ENCODE measurements at places on chromosomes 12 and 14.

- no peak for DNase-seq
Measured at GRCh38 chr12:6241495-6241894, 41.3 kb downstream of the CD9 start.

DNA sequence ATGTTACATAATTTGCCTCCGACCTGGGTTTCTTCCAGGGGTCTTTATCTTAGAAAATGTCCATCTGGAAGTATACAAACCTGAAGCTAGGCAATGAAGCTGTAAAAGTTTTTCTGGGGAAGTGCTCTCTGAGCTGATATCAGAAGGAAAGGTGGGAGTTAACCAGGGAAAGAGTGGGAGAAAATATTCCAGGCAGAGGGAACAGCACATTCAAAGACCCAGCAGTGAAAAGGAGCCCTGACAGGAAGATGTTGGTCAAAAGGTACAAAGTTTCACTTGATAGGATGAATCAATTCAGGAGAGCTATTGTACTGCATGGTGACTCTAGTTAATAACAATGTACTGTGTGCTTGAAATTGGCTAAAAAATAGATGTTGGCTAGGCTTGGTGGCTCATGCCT lies 17.8 kb upstream of the CIT start:
- no peak for DNase-seq

DNA sequence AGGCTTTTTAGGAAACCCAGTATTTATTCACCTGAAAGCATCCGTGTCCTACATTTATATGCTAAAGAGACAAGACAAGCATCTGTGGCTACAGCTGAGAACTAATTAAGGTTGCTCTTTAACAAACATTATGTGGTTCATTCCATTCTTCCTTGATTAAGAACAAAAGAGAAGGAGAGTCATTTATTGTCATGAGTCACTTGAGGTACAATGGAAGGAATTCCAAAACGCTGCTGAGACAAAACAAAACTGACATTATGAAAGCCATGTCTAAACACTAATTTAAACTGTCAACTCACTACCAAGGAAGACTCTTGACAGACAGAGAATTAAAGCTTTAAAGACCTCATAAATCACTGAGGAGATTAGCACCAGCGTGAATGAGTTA lies 214.4 kb downstream of the BMP4 start:
- no peak for DNase-seq

- DNase-seq, result no peak
Measured at GRCh38 chr14:47763188-47763854, 87.9 kb upstream of the MDGA2 start.

DNA sequence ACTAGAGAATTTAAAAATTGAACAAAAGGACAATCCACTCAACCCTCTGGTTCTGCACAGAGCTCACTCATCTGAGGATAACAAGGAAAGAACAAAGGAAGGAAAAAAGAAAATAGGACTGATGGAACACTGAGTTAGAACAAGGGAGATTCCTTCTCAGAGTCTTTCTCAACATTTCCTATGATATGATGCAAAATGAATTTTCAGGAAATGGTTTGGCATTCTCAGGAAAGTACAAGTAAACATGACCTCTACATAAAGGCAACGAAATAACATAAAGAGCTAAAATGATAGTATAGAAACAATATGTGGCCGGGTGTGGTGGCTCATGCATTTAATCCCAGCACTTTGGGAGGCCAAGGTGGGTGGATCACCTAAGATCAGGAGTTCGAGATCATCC lies 135.8 kb downstream of the ITPR2 start:
- DNase-seq, result no peak

GRCh38 chr14:89085231-89085731 lies 260.8 kb downstream of the TTC8 start:
- no peak for DNase-seq

DNA sequence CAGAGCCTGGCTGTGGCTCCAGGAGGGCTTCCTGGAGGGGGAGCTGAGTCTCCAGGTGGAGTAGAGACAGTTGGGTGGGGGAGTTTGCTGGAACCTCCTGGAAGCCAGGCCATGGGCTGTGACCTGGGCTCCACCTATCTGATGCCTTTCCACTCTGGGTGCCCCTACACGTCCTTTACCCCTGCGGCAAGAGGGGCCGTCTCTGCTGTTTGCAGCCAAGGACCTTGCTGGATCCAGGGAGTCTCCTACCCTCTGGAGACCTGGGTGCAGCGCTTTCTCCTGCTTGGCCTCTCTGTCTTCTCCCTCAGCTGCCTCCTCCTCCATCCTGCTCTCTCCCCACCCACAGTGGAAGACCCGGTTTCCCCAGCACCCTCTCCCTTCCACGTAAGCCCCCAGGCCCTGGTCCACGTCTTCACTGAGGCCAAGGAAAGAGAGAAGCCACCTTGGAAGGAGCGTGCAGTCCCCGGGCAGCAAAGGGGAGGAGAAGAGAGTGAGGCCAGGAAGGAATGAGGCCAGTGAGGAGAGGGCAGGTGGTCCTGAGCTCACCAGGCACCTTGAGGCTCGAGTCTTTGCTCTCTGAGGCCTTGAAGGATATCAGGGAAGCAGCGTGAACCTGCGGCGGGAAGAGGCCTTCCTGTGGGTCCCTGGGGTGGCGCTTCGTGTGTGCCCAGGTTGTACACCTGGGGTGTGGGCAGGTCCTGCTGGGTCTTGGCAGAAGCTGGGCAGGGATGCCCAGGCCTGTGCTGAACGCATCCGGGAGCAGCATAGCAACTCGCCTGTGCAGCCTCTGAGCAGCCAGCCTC lies 294.3 kb upstream of the RTL1 start:
- no peak for DNase-seq

DNA sequence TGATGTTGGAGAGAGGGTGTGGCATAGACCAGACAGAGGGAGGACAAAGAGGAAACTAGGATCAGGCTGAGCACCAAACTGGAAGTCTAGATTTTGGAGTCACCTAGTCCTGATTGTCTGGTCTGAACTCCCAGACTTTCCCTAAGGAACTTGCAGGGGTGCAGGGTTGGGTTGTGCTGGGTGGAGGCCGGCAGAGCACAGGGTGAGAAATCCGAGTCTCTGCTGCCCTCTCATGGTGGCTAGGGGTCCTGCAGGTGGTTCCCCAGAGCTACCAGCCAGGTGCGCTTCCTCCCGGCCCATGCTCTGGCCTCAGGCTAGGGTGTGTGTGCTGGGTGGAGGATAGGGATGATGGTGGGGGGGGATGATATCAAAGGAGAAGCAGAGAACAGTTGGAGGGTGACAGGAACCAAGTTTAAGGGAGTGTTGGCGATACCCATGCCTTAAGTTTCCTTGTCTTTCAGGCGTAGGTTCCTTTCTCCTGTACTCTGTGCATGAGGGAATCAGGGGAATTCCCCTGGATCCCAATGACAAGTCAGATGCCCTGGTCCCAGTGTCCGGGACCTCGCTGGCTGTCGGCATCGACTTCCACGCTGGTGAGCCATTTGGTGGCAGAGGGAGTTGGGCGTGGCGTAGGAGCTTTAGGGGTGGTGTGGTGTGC lies 33.5 kb upstream of the NXPH4 start:
- peak; percentile 24 for DNase-seq

GRCh38 chr14:86915406-86915805 lies 1077.6 kb downstream of the GALC start:
- DNase-seq, result peak; percentile 70

GRCh38 chr14:101078892-101079221 lies 175.3 kb upstream of the RTL1 start:
- no peak for DNase-seq

DNA sequence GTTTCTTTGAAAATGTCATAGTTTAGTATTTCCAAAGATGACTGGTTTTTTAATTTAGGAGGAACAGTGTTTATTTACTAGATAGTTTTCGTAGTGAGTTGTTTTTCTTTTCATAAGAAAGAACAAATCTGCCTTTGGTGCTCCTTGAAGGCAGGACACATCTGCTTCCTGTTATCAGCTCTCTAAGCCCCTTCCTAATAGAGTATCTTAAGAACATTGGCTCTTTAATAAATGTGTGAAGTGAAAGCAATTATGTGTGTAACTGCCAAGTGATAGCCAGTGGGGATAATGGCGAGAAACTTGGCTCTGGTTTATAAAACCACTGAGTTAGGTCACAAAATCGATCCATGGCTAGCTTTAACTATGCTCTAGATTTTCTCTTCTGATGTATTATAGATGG lies 23.5 kb upstream of the PPFIBP1 start:
- DNase-seq, result no peak

DNA sequence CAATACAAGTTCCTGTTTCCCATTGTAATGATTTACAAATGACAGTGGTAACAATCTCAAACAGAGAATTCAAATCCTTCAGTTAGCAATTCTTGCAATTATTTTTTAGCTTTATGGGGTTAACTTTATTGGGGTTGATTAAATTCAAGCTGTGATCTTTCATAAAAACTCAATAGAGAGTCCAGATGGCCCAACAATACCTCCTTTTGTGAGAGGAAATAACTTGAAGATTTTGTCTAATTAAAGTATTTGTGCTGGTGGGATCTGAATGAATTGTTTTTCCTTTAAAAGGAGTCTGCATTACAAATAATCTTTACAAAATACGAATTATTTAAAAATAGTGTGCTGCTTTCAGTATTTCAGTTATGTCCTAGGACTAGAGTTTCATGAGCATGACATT lies 4.4 kb upstream of the ARHGAP5 start:
- no peak for DNase-seq

DNA sequence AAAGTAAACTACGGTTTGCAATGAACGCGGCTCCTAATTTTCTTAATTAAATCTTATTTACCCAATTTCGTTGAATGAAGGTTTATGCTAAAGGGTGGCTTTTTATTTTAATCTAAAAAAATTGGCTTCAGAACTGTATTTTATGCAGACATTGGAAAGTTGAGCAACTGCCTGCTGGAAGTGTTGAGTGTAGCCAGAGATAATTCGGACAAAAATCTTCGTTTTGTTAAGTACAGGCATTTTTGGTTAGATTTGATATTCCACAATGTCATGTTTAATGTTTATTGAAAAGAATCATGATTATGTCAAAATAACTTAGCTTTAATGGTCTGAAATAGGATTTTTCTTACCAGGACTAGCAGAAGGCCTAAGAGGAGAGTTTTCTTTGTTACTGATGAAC lies 875 bp downstream of the IRAK3 start:
- DNase-seq, result no peak

GRCh38 chr14:100155049-100155621 lies 4.3 kb downstream of the DEGS2 start:
- no peak for DNase-seq

DNA sequence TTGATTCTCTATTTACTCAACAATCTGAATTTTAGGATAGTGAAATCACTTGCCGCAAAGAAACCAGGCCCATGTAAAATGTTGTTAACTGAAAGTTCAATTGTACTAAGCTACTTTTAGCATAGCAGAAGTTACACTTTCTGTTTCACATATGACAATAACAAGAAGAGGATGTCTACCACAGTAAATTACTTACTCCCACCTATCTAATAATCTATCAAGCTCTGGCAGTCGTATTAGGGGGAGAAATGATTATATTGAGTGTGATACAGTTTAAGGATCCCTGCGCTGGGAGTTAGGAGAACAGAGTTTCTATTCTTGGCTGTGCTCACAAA lies 66.5 kb upstream of the CAND1 start:
- DNase-seq, result no peak

GRCh38 chr12:127819056-127819455 lies 447.9 kb upstream of the TMEM132C start:
- peak; percentile 10 for DNase-seq

DNA sequence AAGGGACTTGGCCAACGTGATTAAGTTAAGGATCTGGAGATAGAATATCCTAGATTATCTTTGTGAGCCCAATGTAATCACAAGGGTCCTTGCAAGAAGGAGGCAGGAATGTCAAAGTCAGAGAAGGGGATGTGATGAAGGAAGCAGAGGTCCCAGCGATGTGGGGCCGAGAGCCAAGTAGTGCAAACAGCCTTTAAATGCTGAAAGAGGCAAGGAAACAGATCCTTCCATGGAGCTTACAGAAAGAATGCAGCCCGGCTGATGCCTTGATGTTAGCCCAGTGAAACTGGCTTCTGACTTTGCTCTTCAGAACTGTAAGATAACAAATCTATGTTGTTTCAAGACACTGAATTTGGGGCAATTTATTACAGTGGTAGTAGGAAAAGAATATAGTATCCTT lies 74.9 kb downstream of the NEDD1 start:
- DNase-seq, result no peak

GRCh38 chr12:102426599-102427542 lies 53.5 kb downstream of the IGF1 start:
- DNase-seq, result no peak

- no peak for DNase-seq
Measured at GRCh38 chr14:101199028-101199770, 295.7 kb upstream of the RTL1 start.

GRCh38 chr14:34147461-34147860 lies 196.6 kb upstream of the EGLN3 start:
- DNase-seq, result no peak

DNA sequence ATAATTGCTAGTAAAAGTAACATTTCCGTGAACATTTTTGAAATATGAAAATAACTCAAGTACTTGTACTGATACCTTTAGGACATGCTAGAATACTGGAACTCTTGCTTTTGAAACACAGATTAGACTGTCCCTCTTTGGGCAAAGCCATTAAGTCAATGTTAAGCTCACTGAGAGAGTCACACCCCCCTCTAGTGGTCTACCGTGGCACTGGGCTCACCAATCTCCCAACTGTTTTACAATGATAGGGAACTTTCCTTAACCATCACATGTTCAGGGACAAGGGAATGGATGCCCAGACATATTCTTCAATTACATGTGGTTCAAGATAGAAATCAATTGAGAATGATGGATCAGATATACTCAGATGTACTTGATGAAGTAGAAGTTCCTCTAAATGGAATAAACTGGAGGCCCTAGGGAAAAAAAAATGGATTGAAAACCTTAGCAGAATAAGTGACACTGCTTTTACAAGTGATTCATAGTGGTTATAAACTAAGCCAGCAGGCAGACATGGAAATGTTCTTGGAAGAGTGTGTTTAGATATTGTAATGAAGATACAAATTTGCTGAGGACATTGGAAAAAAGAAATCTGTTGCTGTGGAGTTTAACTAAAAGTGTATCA lies 17.8 kb downstream of the NANOG start:
- DNase-seq, result peak; percentile 44
